OCI-M1 (cell line): ENCODE measurements at places on chromosomes 1 and 21.

- no peak for DNase-seq
These were observed 486.9 kb upstream of the DAB1 start for GRCh38 chr1:57910782-57911181.

GRCh38 chr1:32525661-32526444 is 13.4 kb upstream of the ZBTB8A start:
- DNase-seq: no peak

DNA sequence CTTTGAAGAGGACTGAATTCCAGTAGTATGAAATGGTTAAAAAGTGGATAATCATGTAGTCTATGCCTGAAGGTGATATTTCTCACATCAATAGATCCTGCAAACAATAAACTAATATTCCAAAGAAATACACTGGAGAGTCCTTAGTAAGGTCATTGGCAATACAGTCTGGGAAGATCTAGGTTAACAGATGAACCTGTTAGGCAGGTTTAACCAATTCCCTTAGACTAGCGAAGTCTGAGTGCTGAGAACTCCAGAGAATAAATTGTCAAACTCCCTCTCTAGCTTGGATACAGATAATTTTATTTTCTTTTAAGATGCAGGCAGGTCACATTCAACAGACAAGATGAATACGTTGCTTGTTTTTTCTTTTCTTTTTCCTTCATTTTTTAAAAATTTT is 2.4 kb downstream of the GPR157 start:
- DNase-seq: no peak

- no peak for DNase-seq
These were observed 46.2 kb downstream of the MACF1 start for GRCh38 chr1:39250460-39251240.
